ENCODE measurements at places on chromosomes 7 and 10.

GRCh38 chr7:44590910-44591309, 8.9 kb upstream of the TMED4 start:
- no peaks in the 10 kb centered on the region for H3K36me3 ChIP-seq
- H3K27me3 ChIP-seq = no peaks in the 10 kb centered on the region
- no peak for DNase-seq
- H3K27ac ChIP-seq = no peak overlapping the region

- H3K4me1 ChIP-seq = no peaks in the 10 kb centered on the region
- H3K36me3 ChIP-seq = no peaks in the 10 kb centered on the region
- no peak overlapping the region for H3K4me3 ChIP-seq
- H3K27ac ChIP-seq = no peak overlapping the region
Measured at GRCh38 chr10:89283936-89284475, 17.8 kb upstream of the IFIT2 start.

- H3K27me3 ChIP-seq = peaks cover 44% of the 10 kb centered on the region
- H3K27ac ChIP-seq = no peak overlapping the region
- H3K36me3 ChIP-seq = no peaks in the 10 kb centered on the region
Measured at GRCh38 chr7:112144284-112145059, 61.7 kb downstream of the DOCK4 start.

GRCh38 chr10:24723386-24723787, 300 bp downstream of the ARHGAP21 start:
- H3K4me3 ChIP-seq = peak overlapping the region; percentile 87
- no peak for DNase-seq
- peaks cover 10% of the 10 kb centered on the region for H3K36me3 ChIP-seq
- H3K27me3 ChIP-seq = no peaks in the 10 kb centered on the region

- H3K4me3 ChIP-seq = no peak overlapping the region
- peaks cover 26% of the 10 kb centered on the region for H3K27me3 ChIP-seq
- H3K36me3 ChIP-seq = no peaks in the 10 kb centered on the region
- DNase-seq = no peak
- no peaks in the 10 kb centered on the region for H3K4me1 ChIP-seq
Measured at GRCh38 chr7:155948845-155949244, 136.6 kb upstream of the SHH start.

DNA sequence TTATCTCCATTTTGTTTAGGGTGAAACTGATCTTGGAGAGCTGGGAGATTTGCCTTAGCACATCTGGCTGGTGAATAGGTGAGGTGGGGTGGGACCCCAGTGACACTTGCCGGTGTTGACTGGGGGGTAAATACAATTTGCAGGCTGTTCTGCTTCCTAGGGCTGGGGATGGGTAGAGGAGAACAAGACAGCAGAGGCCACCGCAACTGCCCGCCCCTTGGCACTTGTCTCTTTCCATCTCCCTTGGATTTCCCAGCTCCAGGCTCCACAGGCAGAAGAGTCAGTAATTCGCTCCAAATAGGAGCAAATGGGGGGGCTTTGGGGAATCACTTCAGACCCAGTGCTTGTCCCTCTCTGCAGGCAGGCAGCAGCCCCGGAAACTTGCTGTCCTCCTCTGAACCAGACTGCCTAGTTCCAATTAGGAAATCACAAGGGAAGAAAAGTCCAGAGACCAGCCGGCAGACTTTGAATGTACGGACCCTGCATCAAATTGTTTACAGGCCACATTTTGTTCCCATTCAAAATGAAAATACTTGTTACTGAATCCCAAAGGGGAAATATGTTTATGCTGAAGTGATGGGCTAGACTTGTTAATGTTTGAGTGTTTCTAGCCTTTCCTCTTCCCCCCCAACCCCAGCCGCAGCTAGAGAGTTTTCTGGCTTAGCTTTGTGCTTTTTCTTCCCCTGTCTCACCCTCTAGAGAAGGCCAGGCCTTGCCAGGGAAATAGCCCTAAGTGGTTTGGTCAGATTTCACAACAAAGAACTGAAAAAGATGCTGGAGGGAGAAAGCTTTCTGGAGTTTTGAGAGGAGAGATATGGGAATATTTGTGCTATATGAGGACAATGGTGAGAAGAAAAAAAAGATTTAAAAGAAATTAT, 10.0 kb upstream of the INPP5F start:
- H3K36me3 ChIP-seq = no peaks in the 10 kb centered on the region
- no peak overlapping the region for H3K4me3 ChIP-seq
- H3K27me3 ChIP-seq = no peaks in the 10 kb centered on the region
- no peaks in the 10 kb centered on the region for H3K4me1 ChIP-seq

- no peak overlapping the region for H3K27ac ChIP-seq
- peaks cover 4% of the 10 kb centered on the region for H3K36me3 ChIP-seq
- no peak overlapping the region for H3K4me3 ChIP-seq
- peaks cover 8% of the 10 kb centered on the region for H3K4me1 ChIP-seq
Measured at GRCh38 chr7:150399421-150400007, 20.4 kb downstream of the ZNF775 start.

DNA sequence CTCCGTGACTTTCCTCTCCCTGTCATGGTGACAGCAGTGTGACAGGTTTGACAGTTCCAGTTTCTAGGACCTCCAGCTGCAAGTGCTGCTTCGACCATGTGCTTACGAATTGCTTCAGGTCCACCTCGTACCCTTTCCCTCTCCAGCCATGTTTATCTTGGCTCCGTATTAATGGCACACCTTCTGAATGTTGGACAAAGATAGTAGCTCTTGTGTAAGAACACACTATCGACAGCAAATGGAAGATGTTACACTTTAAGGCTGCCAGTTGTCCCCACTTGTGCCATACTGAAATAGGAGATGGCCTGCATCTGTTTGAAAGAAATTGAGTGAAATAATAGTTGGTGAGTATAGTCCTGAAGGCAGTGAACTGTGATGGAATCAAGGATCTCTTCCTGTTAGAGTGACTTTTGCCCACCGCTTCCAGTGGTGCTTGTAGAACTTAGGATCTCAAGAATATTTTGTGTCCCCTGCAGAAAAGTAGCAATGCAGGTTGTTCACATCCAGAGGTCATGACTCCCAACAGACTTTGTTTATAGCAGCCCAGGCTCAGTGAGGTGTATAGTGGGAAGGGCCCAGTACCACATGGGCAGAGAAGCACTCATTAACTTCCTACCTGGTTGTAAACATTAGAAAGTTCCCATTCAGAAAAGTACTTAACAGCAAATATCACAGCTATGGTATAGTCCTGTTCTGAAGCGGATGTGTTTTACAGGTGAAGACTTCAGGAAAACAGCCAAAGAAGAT, 629.7 kb upstream of the GALNT17 start:
- H3K27me3 ChIP-seq = no peaks in the 10 kb centered on the region
- H3K4me1 ChIP-seq = peaks cover 2% of the 10 kb centered on the region
- no peak overlapping the region for H3K4me3 ChIP-seq
- H3K36me3 ChIP-seq = peaks cover 3% of the 10 kb centered on the region
- peak overlapping the region; percentile 50 for H3K27ac ChIP-seq

GRCh38 chr7:41930538-41931262, 227.8 kb upstream of the INHBA start:
- H3K4me3 ChIP-seq = no peak overlapping the region
- DNase-seq = no peak
- no peaks in the 10 kb centered on the region for H3K4me1 ChIP-seq
- peaks cover 41% of the 10 kb centered on the region for H3K27me3 ChIP-seq
- H3K36me3 ChIP-seq = no peaks in the 10 kb centered on the region

- H3K27ac ChIP-seq = no peak overlapping the region
- no peak for DNase-seq
- H3K4me1 ChIP-seq = no peaks in the 10 kb centered on the region
- no peaks in the 10 kb centered on the region for H3K27me3 ChIP-seq
Measured at GRCh38 chr10:132665946-132666704, 119.8 kb downstream of the NKX6-2 start.

GRCh38 chr10:59018977-59019376, 157.5 kb upstream of the PHYHIPL start:
- H3K4me1 ChIP-seq = no peaks in the 10 kb centered on the region
- no peaks in the 10 kb centered on the region for H3K27me3 ChIP-seq
- DNase-seq = no peak
- H3K4me3 ChIP-seq = no peak overlapping the region
- H3K27ac ChIP-seq = no peak overlapping the region

- no peak for DNase-seq
- H3K4me3 ChIP-seq = no peak overlapping the region
- no peaks in the 10 kb centered on the region for H3K27me3 ChIP-seq
- no peak overlapping the region for H3K27ac ChIP-seq
Measured at GRCh38 chr10:29533046-29533445, 101.7 kb downstream of the SVIL start.

DNA sequence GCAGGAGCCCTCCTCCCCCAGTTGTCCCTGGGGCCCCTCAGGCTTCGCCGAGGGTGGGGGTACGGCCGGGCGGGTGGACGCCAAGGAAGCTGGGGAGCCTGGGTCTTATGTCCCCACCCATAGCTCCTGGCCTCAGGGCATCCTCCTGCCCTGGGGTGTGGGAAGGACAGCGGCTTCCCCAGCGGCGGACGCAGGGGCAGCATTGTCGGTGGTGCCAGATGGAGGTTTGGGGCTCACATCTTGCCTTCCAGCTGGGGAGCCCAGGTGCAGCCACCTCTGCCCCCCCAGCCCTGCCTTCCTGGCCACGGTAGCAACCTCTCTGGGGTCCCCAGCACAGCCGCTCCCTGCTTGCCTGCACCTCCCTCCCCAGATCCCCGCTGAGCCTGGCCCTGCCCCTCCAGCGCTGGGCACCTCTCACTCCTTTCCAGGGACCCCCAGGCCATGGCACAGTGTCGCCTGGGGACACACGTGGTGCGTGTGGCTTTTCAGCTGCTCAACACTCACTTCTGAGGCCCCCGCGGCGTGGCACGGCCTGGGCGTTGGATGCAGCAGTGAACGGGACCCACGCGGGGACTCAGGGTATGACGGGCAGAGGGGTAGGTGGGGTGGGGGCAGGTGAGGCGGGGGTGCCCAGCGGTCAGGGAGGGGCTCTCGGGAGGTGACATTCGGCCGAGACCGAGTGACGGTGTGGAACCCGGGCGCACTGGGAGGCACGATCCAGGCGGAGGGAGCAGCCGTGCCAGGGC, 53.1 kb downstream of the UNCX start:
- H3K27me3 ChIP-seq = peaks cover 33% of the 10 kb centered on the region
- H3K4me1 ChIP-seq = no peaks in the 10 kb centered on the region
- no peak overlapping the region for H3K4me3 ChIP-seq
- no peaks in the 10 kb centered on the region for H3K36me3 ChIP-seq

GRCh38 chr10:11230498-11231167, 213.0 kb downstream of the CELF2 start:
- H3K27me3 ChIP-seq = no peaks in the 10 kb centered on the region
- no peak for DNase-seq
- peaks cover 99% of the 10 kb centered on the region for H3K36me3 ChIP-seq
- H3K27ac ChIP-seq = peak overlapping the region; percentile 89

DNA sequence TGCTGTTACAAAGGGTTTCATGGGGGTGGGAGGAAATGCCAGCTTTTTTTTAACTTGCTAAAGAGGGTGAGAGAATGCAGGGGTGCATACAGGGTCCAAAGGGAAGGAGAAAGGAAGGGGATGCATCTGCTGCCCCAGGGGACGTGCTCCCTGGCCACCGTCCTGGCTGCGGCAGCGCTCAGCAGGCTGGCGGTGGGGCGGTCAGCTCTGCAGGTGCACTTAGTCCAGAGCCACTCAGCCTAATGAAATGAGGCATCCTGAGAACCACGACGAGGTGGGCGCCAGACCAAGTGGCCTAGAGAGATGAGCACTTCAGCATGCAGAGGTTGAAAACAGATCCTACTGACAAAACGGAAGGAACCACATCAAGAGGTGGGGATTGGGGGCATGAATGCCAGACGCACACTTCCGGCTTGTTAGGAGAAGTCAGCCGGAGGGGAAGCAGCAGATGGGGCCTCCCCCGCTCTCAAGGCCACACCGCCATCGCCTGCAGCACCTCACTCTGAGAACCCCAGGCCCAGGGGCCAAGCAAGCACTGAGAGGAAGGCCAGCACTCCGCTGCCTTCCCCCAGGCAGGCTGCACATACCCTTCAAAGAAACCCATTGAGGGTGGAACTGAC, 94.5 kb downstream of the MAD1L1 start:
- H3K36me3 ChIP-seq = peaks cover 8% of the 10 kb centered on the region
- peak overlapping the region; percentile 41 for H3K4me3 ChIP-seq
- peak; percentile 18 for DNase-seq
- peaks cover 2% of the 10 kb centered on the region for H3K4me1 ChIP-seq
- peak overlapping the region; percentile 60 for H3K27ac ChIP-seq
